DMS79 treated with DMSO at 0.1 percent for 48 hours (cell line): ENCODE measurements at places on chromosomes 7 and 10.

DNA sequence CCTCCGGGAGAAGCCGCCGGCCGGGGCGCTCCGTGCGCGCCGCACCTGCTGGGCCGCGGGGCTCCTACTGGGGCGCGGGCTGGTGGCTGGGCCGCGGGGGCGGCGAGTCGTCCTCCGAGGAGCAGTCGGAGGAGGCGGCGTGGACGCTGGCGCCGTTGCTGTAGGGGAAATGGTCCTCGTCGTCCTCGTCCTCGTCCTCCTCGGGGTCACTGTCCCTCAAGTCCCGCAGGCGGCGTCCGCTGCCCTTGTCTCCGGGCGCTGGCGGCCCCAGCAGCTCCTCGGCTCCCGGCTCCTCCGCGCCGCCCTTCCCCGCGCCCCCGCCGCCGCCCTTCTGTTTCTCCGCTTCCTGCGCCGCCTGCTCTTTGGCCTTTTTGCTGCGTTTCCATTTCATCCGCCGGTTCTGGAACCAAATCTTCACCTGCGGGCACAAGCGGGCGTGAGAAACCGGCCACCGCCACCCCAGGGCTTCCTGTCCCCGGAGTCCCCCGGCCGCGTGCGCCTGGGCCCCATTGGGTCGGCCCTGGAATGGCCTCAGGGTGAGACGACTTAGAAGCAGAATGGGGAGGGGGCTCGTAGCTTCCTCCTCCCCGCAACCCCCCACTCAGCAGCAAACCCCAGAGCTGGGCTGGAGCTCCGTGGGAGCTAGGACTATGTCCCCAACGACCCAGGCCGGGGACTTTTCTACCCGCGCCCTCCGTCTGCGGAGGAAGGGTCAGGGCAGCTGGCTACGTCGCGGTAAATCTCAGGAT, 4.8 kb downstream of the MNX1 start:
- no peak for DNase-seq

DNA sequence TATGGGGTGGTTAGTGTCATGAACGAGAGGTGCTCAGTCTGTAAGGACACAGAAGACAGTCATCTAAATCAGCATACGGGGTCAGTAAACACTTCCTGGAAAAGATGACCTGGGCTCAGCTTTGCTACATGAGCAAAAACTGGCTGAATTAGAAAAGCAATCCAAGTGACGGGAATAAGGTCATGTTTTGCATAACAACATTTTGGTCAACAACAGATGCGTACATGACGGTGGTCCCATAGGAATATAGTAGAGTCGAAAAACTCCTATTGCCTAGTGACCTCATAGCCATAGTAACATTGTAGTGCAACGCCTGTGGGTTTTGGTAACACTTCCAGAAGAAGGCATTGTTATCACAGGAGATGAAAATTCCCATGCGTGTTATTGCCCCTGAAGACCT, 92.9 kb downstream of the CTNNA3 start:
- DNase-seq: no peak

GRCh38 chr7:3264693-3265339, 36.2 kb upstream of the SDK1 start:
- DNase-seq: peak; percentile 56

DNA sequence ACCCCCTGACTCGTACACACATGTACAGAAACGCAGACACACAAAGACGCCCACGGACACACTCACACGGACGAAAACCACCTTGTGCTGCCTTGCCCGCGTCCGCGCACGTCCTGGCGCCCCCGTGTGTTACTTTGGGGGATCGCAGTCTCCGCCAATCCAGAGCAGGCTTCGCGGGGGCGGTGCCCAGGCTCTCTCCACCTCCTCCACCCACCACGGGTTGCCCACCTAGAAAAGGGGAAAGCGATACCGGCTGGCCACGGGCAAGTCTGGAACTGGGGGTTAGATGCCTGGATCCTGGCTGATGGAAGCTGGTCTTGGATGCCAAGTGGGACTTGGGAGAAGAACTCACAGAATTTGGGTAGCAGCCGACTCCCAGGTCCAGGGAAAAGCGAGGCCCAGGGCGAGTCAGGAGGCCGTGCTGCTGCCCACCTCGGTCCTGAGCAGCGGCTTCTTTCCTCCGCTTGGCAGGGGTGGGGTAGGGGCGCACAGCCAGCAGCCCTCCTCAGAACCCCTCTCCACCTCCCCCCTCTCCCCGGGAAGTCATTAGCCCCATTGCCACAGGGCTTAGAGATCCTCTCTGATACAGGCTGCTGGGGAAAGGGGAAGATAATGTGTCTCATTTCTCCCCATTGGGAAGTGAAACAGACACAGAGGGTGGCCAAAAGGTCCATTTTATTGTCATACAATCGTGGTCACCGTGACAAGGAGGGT, 4.6 kb upstream of the VGF start:
- peak; percentile 63 for DNase-seq

DNA sequence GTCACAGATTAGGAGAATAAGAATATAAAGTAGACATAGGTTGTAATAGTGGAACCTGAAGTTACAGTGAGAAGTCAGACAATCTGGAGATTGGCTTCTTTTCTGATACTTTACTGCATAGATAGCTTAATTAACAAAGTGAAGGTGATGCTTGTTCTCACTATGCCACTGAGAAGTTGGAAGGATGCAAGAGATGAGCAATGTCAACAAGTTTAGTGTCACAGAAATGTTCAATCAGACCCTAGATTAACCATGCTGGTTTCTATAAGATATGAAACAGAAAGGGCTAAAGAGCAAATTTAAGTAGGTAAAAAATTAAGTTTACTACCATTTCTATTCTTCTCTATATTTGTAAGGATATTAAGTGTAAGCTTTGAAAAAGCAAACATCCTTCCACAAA, 838.6 kb upstream of the SORCS1 start:
- DNase-seq: no peak

DNA sequence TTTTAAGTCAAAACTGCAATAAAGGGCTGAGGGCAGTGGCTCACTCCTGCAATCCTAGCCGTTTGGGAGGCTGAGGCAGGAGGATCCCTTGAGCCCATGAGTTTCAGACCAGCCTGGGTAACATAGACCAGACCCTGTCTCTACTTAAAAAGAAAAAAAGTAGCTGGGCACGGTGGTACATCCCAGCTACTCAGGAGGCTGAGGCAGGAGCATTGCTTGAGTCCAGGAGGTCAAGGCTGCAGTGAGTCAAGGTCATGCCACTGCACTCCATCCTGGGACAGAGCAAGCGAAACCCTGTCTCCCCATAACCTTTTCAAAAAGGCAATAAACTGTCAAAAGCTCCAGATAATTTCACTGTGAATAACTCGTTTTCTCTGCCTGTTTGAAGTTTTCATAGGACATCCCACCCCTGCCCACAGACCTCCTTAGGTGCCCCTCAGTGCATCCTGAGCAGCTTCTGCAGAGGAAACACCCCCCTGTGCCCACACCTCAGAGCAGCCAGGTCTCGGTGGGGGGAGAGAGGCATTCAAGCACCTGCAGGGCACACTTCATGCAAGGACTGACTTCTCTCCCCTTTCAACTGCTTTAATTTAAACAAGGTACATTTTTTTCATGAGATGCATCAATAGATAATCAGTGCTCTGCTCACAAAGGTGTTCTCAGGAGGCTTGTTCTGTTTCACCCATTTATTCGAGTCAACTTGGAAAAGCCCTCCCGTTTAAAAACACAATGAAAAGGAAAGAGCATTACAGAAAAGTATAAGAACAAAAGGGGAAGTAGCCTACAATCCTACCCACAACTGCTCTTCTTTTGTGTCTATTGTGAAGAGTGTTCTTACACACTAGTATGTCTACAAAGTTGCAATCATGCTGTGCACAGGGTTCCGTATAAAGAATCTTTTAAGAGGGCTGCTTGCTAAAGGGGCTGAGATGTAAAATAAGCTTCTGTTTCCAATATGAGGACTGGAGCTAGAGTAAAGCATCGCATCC, 104.9 kb downstream of the KMT2E start:
- no peak for DNase-seq

- DNase-seq: no peak
These were observed 5.3 kb downstream of the LAMB4 start for GRCh38 chr7:108124820-108125219.

GRCh38 chr7:80600046-80600445, 38.4 kb upstream of the CD36 start:
- no peak for DNase-seq

- no peak for DNase-seq
These were observed 211.3 kb downstream of the BICC1 start for GRCh38 chr10:58723966-58724365.

DNA sequence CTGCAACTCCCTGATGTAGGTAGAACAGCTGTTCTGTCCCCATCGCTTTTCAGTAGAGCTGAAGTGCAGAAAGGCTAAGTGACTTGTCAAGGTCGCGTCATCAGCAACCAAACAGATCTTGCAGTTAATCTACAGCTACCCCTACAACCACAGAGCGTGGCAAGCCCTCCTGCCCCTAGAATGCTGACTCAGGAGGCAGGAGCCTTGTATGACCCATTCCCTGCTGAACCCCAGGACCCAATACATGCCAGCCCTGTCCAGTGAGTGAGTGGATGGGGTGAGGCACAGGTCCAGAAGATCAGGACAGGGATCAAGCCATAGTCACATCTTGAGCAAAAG, 26.6 kb upstream of the GJD4 start:
- no peak for DNase-seq

DNA sequence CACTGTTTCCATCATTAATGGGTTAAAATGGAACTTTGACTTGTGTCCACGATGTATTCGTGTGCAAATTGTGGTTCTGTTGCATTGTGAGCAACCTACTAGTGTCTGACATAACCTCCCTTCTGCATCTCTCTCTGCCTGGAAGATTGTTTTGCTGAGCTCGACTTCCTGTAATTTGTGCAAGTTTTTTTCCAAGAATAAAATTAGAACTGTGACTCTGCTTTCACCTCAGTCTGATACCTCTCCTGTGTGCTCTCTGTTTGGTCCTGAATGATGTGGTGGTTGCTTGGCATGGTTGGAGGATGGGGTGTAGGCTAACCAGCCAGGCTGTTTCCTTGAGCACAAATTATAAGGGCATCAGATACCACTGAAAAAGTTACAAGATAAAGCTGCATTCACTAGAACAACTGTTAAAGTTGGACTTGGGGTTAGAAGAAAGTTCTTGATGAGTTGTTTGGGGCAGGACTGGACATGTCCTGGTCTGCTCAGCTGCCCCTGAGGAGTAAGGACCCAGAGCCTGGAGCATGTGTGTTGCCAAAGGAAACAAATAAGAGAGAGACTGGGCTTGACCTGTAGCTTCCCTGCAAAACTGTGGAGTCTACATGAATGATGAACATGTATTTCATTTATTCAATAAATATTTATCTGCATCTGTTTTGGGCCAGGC, 1.9 kb upstream of the VOPP1 start:
- DNase-seq: no peak

GRCh38 chr7:27303026-27303425, 60.4 kb downstream of the EVX1 start:
- peak; percentile 86 for DNase-seq
